ENCODE measurements at places on chromosomes 3 and 15.

GRCh38 chr3:158909870-158910269 lies 108.0 kb downstream of the MFSD1 start:
- no peak for DNase-seq

DNA sequence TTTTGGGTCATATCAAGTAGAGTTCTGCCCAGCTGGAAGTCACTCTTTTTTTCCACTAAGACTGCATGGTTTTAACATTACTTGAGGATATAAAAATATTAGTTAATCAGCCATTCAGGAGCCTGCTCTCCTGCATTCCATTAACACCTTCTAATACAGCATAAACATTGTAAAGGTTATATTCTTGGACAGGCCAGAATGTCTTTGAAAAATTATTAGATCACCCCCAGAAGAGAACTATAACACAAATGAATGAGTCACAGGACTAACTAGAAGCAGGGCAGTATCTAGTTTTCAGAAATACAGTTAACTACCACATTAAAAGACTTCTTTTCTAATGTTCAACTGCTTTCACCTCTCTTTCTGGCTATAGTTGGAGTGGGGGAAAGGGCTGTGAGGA lies 80.9 kb downstream of the THBS1 start:
- no peak for DNase-seq

GRCh38 chr3:160478338-160478737 lies 28.8 kb upstream of the TRIM59 start:
- no peak for DNase-seq

DNA sequence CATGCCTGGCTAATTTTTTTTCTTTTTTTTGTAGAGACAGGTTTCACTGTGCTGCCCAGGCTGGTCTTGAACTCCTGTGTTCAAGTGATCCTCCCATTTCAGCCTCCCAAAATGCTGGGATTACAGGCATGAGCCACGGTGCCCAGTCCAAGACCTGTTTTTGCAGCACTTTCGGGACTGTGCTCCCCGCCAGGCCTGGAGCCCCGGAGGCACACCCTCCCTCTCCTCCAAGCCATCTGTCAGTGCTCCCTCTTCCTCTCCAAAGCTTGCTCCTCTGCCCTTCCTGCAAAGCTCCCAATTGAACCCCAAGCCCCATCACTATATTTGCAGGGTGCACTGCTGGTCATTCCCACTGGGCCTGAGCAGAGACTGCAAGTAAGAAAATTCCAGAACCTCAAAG lies 98.1 kb downstream of the CORO2B start:
- no peak for DNase-seq

- no peak for DNase-seq
Observed at GRCh38 chr3:126620738-126621137, 34.2 kb downstream of the TXNRD3 start.

GRCh38 chr3:136055491-136055890 lies 90.0 kb downstream of the PPP2R3A start:
- no peak for DNase-seq

DNA sequence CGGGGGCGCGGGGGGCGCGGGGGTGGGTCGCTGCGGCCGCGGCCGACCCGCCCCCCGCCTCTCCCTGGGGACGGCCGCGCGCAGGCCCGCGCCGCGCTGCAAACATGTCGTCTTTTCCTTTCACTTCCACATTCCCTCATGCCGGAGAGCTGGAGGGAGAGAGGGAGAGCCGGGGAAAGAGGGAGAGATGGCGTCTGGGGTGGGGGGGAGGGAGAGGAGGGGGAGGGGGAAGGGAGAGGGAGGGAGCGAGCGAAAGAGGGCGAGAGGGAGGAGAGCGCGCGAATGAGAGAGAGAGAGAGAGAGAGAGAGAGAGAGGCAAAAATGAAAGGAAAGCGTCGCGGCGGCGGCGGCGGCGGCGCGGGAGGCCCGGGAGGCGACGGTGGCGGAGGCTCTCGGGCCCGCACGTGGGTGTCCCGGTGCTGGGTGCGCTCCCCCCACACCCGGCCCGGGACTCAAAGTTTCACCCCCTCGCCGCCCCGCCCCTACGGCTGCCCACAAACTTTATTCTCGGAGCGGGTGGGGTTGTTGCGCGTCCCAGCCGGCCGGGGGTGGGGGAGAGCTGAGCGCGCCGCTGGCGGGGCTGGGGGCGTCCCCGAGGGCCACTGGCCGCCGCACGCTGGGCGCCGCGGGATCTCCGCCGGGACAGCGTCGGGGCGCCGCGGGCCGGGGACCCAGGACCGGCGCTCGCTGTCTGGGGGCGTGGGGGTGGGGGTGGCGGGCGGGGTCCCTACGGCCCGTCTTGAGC lies 731 bp downstream of the ZNF710 start:
- DNase-seq, result peak; percentile 72

DNA sequence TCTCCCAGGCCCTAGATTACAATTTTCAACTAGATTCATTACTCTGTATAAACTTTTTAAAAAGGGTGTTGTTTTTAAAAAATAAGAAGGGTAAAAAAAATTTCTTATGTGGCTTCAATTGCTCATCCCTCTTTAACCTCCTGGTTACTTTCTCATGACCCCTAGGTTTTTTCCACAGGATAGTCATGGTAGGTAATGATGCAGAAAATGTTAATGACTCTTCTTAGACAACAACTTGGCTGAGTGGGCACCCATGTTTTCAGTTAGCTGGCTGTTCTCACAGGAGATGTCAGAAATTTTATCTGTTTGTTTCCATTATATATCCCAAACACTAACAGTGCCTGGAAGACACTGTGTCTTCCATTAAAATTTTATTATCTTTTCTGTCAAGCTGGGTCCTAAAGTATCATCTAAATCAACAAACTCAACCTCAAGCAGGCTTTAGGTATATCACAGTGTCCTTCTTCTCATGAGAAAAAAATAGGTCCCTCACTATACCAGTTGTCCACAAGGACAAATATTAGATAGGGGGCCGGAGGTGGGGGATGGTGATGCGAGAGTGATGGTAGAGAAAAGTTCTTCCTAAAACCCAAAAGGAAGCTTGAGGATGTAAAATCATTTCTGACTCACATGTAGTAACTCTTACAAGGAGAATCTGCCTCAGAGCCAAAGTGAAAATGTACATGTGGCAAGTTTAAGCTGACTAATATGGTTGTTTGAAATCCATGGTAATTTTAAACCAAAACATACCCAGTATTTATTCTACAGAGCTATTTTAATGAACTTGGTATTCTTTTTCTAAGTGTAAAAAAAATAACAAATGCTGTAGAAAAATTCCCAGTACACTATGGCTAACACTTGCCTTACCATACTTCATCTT lies 43.3 kb downstream of the PLOD2 start:
- no peak for DNase-seq

GRCh38 chr3:179715582-179715981 lies 62.7 kb downstream of the USP13 start:
- no peak for DNase-seq

GRCh38 chr3:184523825-184524615 lies 37.6 kb upstream of the EPHB3 start:
- DNase-seq, result no peak

- no peak for DNase-seq
Observed at GRCh38 chr3:160977773-160978172, 127.4 kb downstream of the B3GALNT1 start.

DNA sequence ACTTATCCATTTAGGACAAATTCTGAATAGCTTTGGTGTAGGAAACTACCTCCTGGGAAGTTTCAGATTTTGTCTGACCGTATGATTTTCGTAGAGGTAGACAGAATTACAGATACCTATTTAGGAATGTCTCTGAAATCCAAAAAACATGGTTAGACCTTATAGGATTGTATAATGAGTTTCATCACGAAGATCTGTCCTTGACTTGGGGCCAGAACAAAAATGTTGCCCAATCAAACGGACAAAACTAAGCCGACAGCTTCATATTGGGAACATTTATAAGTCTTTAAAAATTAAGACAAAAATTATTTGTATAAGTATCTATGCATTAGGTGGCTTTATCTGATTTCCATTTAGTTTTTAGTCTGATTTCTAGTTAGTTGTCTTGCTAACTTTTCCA lies 32.6 kb downstream of the MNS1 start:
- DNase-seq, result peak; percentile 49
